ENCODE measurements at places on chromosomes 2 and 18.

GRCh38 chr2:151437630-151438029, 27.9 kb downstream of the RIF1 start:
- no peak for DNase-seq

DNA sequence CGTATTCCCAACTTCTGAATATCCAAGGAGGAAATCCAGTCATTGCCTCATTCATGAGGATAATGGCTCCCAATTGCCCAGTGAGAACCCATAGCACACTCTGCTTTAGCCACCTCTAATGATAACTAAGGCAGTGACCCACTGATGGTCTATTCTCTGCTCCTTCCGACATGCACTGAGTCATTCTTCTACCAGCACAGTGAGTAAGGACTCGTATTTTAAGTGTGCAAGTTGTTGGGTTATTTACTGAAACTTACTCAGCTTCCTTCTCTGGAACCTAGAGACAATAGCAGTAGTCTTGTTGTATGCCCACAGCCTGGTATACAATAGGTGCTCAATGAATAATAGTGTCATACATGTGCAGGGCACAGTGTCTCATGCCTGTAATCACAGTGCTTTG, 81.1 kb upstream of the ZNF397 start:
- no peak for DNase-seq

GRCh38 chr2:200454927-200455801, 54.7 kb downstream of the KCTD18 start:
- DNase-seq, result no peak

GRCh38 chr2:18871430-18871829, 282.1 kb upstream of the NT5C1B start:
- DNase-seq, result no peak

- no peak for DNase-seq
These were observed 77.8 kb downstream of the MYO1B start for GRCh38 chr2:191322828-191323506.

DNA sequence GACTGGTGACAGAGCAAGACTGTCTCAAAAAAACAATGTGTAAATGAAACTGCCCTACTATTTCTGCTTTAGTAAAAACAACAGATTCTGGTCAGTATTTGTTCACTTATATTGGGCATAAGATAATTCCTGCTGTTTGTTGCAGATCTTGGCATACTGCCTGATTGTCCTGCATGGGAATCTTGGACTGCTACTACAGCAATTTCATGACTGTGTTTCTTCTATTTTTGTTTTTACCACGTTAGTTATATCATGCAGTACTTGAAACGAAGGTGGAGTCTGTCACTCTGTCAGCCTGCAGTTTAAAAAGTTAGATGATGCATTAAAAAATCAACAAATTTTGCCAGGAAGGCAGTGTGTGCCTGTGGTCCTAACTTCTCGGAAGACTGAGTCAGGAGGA, 14.2 kb upstream of the CLASP1 start:
- no peak for DNase-seq

DNA sequence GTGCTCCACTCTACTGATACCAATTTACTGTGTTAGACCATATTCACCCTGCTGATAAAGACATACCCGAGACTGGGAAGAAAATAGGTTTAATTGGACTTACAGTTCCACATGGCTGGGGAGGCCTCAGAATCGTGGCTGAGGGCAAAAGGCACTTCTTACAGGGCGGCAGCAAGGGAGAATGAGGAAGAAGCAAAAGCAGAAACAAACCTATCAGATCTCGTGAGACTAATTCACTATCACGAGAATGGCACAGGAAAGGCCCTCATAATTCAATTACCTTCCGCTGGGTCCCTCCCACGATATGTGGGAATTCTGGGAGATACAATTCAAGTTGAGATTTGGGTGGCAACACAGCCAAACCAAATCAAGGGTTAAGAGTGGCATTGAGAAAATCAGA, 65.2 kb downstream of the LDLRAD4 start:
- DNase-seq, result no peak

DNA sequence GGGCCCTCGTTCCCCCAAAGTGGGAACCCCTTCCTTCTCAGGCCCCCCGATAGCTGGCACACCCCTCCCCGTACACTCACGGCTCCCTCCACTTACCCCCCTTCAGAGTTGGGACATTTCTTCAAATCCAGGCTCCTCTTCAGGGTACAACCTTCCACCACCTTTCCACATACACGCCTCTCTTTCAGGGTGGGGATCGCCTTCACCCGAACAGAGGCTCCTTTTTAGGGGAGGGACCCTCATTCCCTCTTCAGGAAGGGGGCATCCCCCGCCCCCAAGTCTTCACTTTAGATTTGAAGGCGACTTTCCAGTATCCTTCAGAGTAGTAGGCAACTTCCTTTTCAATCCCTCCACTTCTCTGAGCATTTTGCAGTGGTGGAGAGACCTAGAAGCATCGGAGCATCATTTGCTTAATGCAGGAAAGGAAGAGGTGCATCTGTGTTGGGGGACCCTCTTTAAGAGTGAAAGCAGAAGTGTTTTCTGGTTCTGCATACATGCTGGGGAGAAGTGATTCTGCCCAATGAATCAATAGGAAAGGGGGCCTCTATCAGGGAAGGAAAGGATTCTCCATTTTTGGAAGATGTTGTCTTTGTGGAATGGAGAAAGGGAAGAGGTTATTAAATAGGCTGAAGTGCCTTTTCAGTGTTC, 845 bp downstream of the EML4 start:
- no peak for DNase-seq

- no peak for DNase-seq
These were observed 98.0 kb downstream of the SMAD7 start for GRCh38 chr18:48852794-48853193.

DNA sequence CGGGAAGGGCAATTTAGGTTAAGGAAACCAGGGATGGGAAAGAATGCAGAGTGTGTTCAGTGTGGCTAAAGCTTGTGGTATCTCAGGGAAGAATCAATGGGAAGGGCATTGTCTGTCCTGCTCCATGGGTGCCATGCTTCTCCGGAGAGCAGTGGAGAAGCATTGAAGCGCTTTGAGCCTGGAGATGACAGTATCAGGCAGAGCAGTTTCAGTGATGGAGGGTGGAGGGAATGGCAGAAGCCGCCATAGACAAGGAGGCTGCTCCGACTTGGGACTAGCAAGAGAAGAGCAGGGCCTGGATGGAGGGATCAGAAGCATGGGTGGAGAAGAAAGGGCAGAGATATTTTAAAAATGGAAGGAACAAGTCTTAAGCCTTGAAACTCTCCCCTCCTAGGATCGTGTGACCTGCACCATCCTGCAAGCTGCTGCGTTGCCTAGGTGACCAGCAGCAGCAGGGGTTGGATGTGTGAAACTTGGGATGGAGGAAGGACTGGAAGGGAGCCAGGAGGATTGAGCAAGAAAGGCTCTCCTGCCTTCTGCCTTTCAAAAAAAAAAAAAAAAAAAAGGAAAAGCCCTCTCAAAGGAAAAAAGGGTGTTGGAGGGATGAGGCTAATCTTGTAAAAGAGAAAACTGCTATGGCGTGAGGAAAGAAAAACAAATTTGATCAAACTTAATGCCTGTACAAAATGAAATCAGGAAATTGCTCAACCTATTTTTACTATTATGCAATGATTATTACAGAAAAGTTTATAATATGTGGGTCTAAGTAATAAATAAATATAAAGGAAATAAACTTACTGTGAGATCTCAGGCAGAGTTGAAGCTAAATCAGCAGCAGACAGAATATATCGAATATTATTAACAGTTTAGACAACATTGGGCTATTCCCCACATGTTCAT, 493.8 kb upstream of the NRP2 start:
- no peak for DNase-seq

DNA sequence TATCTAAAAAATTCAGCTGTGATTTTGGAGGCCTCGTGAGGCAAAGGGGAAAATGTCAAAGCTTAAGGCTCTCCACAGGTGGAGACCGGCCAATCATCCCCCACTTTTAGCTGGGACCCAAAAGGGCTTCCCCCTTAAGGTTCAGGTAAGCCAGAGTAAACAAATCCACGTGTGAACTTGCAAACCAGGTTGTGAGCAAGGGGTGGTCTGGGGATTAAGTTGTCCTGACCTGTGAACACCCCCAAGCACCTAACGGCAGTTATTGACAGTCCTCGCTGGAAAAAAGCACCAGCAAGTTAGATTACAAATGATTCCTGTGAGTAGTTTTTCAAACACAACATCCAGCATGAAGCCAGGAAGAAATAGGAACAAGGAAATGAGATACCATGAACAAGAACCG, 42.9 kb downstream of the MYO7B start:
- no peak for DNase-seq

DNA sequence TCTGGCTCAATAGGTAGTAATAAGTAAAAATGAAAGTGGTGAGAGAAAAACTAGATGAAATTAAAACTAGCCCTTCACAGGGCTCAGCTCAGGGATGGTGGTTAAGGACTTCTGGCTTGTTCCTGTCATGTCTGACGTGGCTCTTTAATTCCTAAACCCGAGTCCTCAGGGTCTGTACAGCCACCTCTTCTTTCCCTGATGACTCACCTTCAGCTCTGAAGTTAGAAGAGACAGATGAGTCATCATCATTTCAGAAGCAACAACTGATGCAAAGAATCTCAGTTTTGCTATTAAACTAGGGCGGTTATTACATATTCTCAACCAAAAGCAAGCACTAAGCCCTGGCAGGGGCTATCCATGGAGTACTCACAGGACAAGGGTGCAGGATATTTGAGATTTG, 24.0 kb upstream of the ITGB6 start:
- no peak for DNase-seq

GRCh38 chr2:206343816-206344215, 69.4 kb downstream of the ZDBF2 start:
- DNase-seq, result no peak

Measured in posterior vena cava (tissue), 2 donors.